ENCODE measurements at places on chromosomes 11 and 22.
A peak's percentile ranks its signal among the peaks of the same experiment; 100 is the strongest.

GRCh38 chr11:96122601-96123074 is 198.7 kb upstream of the MTMR2 start:
- no peak for DNase-seq

DNA sequence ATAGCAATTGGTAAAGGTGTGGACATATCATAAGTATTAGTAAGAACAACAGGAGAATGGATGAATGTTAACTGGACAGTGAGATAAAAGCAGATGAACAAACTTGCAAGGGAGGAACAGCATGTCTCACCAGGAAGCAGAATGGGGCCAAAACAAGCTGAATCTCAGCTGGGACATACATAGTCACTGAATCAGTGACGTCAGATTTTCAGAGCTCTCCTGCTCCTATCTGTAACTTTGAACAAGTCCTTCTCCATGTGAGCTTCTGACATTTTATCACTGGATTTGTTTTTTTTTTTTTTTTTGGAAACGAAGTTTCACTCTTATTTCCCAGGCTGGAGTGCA is 118.7 kb downstream of the BBOX1 start:
- no peak for DNase-seq

- no peak for DNase-seq
These were observed 75.6 kb downstream of the IGLL1 start for GRCh38 chr22:23504516-23504915.

- DNase-seq = no peak
These were observed 2.0 kb upstream of the BSX start for GRCh38 chr11:122983438-122984185.

DNA sequence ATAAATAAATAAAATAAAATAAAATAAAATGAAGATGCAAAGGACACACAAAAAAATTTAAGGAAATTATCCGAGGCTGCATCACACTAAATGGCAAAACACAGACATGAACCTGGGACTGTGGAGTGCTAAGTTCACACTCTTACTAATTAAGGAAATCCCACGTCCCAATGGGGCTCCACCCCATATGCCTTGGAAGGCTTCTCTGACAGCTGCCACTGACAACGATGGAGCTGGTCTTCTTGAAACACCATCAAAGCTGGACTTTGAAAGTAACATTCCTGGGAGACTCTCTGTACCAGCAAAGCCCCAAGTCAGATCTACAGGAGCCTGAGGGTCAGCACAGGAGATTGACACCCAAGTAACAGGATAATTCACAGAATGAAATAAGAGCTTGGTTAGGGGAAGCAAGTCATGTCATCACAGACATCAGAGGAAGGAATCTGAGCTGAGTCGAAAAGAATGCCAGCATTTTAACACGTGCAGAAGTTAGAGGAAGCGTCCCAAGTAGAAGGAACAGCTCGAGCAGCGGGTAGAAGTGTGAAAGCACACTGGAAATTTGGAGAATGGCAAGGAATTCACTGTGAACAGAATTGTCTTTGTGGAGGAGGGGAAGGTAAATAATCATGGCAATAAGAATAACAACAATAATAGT is 13.8 kb downstream of the TPST2 start:
- DNase-seq = no peak

DNA sequence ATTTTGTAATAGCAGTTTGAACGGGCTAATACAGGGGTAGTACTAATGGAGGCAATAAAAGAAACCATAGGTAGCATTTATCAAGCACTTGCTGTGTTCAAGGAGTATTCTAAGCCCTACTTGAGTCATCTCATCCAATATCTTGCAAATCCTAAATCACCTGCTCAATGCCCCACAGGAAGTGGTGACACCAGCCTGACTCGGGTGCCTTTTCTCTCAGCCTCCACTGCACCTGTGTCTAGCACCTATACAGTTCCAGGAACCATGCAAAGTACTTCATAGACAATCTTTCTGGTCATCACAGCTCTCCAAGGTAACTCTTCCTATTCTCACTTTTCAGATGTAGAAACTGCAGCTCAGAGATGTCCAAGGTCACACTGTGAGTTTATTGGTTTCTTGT is 98.0 kb downstream of the PRR5L start:
- DNase-seq = peak; percentile 12

- no peak for DNase-seq
These were observed 29.8 kb upstream of the OR56B4 start for GRCh38 chr11:6077723-6078122.

DNA sequence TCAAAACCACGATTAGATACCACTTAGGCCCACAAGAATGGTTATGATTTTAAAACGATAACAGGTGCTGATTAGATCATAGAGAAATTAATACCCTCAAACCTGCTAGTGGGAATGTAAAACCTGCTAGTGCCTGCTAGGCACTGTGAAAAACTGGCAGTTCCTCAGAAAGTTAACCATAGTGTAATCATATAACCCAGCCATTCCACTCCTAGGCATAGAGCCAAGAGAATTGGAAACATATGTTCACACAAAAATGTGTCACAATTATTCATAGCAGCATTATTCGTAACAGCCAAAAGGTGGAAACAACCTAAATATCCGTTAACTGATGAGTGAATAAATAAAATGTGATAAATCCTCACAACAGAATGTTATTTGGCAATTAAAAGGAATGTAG is 122.2 kb upstream of the SYN3 start:
- DNase-seq = no peak
